ENCODE measurements at places on chromosomes 4 and X. TPM values are rescaled to one million over a fixed set of nuclear protein-coding genes. Genes with fewer than 3 reads are reported as not detected.

GRCh38 chr4:184529283-184529682, 54.9 kb upstream of the IRF2 start:
- no peak for DNase-seq

DNA sequence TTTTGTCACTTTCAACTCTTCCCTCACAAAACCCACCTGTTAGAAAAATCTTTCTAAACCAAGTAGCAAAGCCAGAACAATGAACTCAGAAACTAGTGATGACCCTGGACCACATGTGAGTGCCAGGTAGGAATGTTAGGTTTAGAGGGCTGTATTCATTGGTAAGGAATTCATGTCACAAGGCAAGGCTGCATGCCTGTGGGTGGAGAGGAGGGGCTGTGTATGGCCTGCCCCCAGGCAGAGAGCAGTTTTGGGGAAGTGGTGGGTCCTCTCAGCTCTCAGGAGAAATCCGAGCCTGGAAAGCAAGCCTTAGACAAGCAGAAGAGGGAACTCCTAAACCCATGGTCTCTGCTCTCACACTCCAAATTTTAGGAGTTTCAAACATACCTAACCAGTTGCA, 2.4 kb downstream of the RNF175 start:
- no peak for DNase-seq

DNA sequence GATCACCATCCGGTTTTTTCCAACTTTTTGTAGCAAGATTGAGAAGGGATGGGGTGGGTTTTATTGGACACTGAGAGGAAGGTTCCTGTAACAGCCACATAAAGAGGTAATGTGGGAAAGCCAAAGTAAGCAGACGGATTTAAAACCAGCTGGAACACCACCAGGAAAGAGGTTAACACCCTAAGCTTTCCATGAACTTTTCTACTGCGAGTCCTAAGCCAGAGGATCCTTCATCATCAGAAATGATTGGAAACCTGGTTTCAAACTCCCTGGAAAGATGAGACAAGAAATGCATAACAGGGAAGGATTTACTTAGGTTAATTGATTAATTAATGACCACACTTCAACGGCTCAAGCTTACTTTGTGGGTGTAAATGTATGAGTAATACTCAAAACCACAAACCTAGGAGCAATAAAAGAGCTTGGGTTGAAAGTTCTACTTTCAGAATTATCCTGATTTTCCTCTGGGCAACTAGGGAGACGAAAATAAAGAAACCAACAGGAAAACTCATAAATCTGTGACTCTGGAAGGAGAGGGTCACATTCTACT, 91.5 kb downstream of the COX18 start:
- no peak for DNase-seq

The NSUN7 gene
- 1.2 TPM for polyA plus RNA-seq

All from urinary bladder (tissue), 4 donors.